ENCODE measurements at places on chromosomes 12 and 14. TPM values are rescaled to one million over a fixed set of nuclear protein-coding genes. Genes with fewer than 3 reads are reported as not detected.

HOXC13 gene
- not detected for polyA plus RNA-seq

GPR84 gene
- 0.16 TPM for polyA plus RNA-seq

TAS2R46 gene
- 0.13 TPM for polyA plus RNA-seq

CAPZA3 gene
- polyA plus RNA-seq = 0.86 TPM

TC2N gene
- 28.5 TPM for polyA plus RNA-seq

Data from right lung (tissue), 10 donors.